Smooth muscle cell of the coronary artery (primary cell): ENCODE measurements at places on chromosomes 11 and 22. TPM values are rescaled to one million over a fixed set of nuclear protein-coding genes. Genes with fewer than 3 reads are reported as not detected.

The TESMIN gene
- 0.08 TPM in 1 of 2 replicates, not detected in the other for total RNA-seq

The PRG3 gene
- total RNA-seq = not detected in 2 replicates

The LSP1 gene
- 0.53 and 25.2 TPM in 2 replicates for total RNA-seq

The MPZL2 gene
- total RNA-seq = 0.08 and 0.94 TPM in 2 replicates

The TSPAN18 gene
- 0.15 and 0.70 TPM in 2 replicates for total RNA-seq

The SCGB1A1 gene
- not detected in 2 replicates for total RNA-seq

The CST6 gene
- 2.3 and 2.8 TPM in 2 replicates for total RNA-seq

The ARHGEF17 gene
- 20.4 and 29.5 TPM in 2 replicates for total RNA-seq

The MISFA gene
- total RNA-seq = 1.4 and 1.8 TPM in 2 replicates

The MED17 gene
- 17.5 and 18.7 TPM in 2 replicates for total RNA-seq

The ACR gene
- not detected in 2 replicates for total RNA-seq

The SDF2L1 gene
- total RNA-seq = 28.5 and 46.2 TPM in 2 replicates

The DEAF1 gene
- 29.6 and 31.8 TPM in 2 replicates for total RNA-seq

The RRAS2 gene
- total RNA-seq = 47.6 and 96.4 TPM in 2 replicates

The VSIG2 gene
- not detected in 2 replicates for total RNA-seq
